Urinary bladder (tissue), 4 donors: ENCODE measurements at places on chromosomes 1 and 21.
A peak's percentile ranks its signal among the peaks of the same experiment; 100 is the strongest.

- DNase-seq = no peak
Observed at GRCh38 chr1:40922969-40923368, 56.5 kb upstream of the CTPS1 start.

- no peak for DNase-seq
Observed at GRCh38 chr1:118862755-118863154, 125.4 kb downstream of the TBX15 start.

DNA sequence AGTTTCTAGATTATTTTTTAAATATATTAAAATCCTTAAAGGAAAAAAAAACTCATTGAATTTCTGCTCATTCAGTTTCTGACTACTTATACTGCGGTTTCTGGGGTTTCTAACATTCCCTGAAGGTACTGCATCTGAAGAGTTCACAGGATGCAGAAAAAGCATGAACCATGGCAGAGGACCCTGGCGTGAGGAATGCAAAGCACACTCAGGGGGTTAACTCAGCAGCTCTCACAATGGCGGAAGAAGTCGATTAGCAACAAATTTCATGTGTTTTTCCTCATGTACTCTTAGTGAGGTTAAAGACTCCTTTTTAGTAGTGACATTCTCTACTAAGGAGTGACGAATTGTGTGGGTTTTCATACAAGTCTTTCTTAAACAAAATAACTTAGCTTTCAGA lies 975.6 kb downstream of the NCAM2 start:
- peak; percentile 0 for DNase-seq

GRCh38 chr1:208247696-208248095 lies 3.5 kb upstream of the PLXNA2 start:
- no peak for DNase-seq

- no peak for DNase-seq
Observed at GRCh38 chr1:235929216-235929615, 62.5 kb upstream of the LYST start.
